ENCODE measurements at places on chromosomes 1 and 21.
A peak's percentile ranks its signal among the peaks of the same experiment; 100 is the strongest.

DNA sequence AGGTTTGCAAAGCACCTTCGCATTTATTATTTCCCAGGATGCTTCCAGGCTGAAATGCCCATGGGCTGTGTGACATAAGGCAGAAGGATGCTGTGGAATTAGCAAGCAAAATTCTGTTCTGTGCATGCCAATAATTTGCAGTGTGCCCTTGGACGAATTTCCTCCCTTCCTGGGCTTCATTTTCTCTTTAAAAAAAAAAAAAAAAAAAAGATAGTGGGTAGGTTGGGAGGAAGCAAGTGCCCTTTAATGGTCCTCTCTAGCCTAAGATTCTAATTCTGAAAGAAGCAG, 2.5 kb upstream of the ID3 start:
- no peak for DNase-seq

DNA sequence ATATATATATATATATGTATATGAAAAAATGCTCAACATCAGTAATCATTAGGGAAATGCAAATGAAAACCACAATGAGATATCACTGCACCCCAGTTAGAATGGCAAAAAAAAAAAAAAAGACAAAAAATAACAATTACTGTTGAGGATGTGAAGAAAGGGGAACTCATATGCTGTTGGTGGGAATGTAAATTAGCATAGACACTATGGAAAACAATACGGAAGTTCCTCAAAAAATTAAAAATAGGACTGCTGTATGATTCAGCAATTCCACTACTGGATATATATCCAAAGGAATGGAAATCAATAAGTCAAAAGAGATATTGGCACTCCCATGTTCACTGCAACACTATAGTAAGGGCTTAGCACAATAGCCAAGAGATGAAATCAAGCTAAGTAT, 41.5 kb upstream of the CTBS start:
- no peak for DNase-seq

DNA sequence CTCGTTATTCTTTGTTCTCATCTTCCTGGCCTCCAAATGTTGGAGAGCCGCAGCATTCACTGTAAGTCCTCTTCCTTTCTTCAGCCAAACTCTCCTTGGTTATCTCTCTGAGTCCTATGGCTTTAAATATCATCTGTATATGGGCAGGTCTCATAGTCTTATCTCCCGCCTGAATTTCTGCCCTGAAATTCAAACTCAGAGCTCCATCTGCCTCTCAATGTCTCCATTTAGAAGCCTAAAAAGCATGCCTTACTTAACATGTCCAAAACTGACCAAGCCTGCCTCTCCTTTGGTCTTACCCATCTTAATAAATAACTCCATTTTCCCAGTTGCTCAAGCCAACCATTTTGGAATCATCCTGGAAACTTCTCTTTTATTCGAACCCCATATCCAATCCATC, 80.7 kb downstream of the DHRS3 start:
- DNase-seq: no peak

DNA sequence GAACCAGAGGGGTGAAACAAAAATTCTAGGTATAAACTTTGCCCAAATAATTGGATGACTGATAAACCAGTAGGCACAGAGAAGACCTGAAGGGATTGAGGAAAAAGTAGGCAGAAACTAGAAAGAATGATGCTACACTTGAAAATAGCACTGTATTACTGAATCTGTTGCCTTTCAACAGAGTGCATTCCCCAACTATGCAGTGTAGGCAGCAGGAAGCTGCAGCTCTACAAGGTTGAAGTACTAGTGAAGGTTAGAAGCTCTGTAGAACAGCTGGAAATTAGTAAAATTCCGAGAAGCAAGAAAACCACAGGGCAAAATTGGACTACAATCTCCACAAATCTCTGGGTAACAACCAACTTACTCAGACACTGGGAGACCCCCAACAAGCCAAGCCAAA, 27.4 kb downstream of the ZNF644 start:
- no peak for DNase-seq

DNA sequence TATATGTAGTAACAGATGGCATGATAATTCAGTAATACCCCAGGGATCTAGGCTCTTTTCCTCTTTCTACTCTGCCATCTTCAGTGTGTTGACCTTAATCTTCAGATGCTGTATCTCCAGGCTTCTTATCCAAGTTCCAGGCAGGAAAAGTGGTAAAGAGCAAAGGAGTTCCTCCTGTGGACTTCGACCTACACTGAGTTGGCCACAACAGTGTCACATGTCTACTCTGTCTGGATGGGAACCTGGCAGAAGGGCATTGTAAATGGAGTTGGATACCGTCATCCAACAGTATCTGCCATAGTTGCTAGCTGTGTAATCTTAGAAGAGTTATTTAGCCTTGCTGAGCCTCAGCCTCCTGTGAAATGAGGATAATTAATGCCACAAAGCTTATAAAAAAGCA, 21.9 kb downstream of the IL23R start:
- no peak for DNase-seq

GRCh38 chr1:205285381-205286101, 36.0 kb downstream of the NUAK2 start:
- DNase-seq: peak; percentile 28

GRCh38 chr1:235127203-235127602, 1.4 kb downstream of the TOMM20 start:
- no peak for DNase-seq

DNA sequence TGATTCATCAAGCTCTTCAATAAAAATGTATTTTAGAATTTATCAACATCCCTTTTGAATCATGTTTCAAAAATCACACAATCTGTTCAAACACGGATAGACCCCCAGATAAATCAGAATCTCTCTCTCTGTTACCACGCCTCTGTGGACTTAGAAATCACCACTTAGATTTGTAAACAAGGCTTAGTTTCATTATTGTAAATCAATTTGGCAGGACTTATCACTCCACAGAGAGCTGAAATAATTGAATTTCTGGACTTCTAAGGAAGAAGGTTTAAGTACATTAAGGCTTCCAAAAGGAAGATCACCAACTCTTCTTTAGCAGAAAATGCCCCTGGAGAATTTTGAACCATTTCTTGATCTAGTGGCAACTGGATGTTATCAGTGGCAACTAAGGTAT, 100.4 kb downstream of the APP start:
- DNase-seq: no peak

- DNase-seq: no peak
Measured at GRCh38 chr1:152251391-152251790, 27.4 kb upstream of the HRNR start.

GRCh38 chr1:181102841-181103240, 14.3 kb downstream of the IER5 start:
- DNase-seq: no peak

DNA sequence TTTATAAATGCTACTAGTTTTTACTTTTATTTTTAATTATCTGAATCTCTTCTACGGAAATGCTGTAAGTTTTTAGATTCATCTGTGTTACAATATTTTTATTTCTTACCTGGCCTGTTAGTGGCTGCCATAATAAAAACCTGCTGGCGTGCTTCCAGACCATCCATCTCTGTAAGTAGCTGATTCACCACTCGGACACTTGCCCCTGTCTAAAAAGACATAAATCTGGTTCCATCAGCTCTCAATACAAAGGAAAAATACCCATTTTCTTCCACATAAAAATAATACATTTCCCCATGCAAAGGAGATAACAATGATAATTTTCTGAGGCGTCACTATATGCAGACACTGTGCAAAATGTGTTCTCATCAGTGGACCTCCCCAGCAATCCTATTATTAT, 62.0 kb downstream of the NVL start:
- DNase-seq: no peak

All from stimulated activated CD8-positive, alpha-beta memory T cell treated with anti-CD3 and anti-CD28 coated beads, Interleukin-2, amount 100 ng/mL, for 1 hour (primary cell).